ENCODE measurements at places on chromosomes 6 and 20.
A peak's percentile ranks its signal among the peaks of the same experiment; 100 is the strongest.

DNA sequence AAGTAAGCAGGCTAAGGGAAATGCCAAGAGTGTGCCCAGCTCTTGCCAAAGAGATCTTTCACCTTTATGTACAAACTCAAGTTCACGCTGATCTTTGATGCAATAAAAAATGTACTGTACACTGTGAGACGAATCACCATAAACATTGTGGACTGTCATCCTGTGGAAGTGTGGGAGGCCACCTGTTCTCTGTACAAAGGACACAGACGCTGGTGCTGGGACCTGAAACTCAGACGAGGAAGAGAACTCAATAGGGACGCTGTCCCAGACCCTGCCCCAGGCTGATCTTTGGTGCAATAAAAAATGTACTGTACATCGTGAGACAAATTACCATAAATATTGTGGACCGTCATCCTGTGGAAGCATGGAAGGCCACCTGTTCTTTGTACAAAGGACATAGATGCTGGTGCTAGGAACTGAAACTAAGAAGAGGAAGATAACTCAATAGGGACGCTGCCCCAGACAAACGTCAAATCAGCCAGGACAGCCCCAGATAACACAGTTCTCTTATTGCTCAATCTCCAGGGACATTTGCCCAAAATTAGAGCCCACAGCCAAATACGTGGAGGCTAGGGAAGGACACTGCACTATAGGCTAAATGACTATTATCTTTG lies 312.7 kb upstream of the SGK1 start:
- H3K4me1 ChIP-seq, result peaks cover 4% of the 10 kb centered on the region
- H3K27ac ChIP-seq, result no peak overlapping the region
- H3K36me3 ChIP-seq, result no peaks in the 10 kb centered on the region
- no peak overlapping the region for H3K4me3 ChIP-seq
- no peak for DNase-seq
- H3K27me3 ChIP-seq, result no peaks in the 10 kb centered on the region

GRCh38 chr6:148700741-148701311 lies 46.0 kb upstream of the UST start:
- no peaks in the 10 kb centered on the region for H3K36me3 ChIP-seq
- peak overlapping the region; percentile 45 for H3K27ac ChIP-seq
- H3K27me3 ChIP-seq, result no peaks in the 10 kb centered on the region
- DNase-seq, result peak; percentile 8

GRCh38 chr6:108767418-108768165 lies 80.6 kb upstream of the ARMC2 start:
- no peak overlapping the region for H3K4me3 ChIP-seq
- DNase-seq, result no peak
- H3K4me1 ChIP-seq, result no peaks in the 10 kb centered on the region
- H3K27ac ChIP-seq, result no peak overlapping the region
- no peaks in the 10 kb centered on the region for H3K36me3 ChIP-seq

GRCh38 chr6:134814076-134814695 lies 135.7 kb downstream of the ALDH8A1 start:
- H3K4me1 ChIP-seq, result peaks cover 24% of the 10 kb centered on the region
- no peaks in the 10 kb centered on the region for H3K36me3 ChIP-seq
- H3K4me3 ChIP-seq, result no peak overlapping the region
- H3K27ac ChIP-seq, result no peak overlapping the region
- no peak for DNase-seq

DNA sequence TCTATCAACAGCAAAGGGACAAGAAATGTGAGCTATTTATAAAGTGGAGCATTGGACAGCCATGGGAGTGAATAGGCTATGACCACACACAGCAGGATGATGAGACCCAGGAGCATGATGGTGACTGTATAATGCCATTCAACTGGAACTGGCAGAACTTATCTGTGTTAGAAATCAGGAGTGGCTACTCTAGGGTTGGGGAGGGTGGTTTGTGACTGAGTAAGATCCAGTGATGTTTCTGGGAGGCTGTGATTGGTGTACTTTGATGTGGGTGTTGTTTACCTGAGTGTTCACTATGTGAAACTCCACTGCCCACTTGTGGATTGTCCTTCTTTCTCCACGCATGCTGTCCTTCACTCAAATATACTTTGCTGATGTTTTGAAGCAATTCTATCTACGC lies 11.5 kb upstream of the HLA-B start:
- no peak overlapping the region for H3K4me3 ChIP-seq
- no peak for DNase-seq
- H3K36me3 ChIP-seq, result no peaks in the 10 kb centered on the region
- H3K27ac ChIP-seq, result no peak overlapping the region

DNA sequence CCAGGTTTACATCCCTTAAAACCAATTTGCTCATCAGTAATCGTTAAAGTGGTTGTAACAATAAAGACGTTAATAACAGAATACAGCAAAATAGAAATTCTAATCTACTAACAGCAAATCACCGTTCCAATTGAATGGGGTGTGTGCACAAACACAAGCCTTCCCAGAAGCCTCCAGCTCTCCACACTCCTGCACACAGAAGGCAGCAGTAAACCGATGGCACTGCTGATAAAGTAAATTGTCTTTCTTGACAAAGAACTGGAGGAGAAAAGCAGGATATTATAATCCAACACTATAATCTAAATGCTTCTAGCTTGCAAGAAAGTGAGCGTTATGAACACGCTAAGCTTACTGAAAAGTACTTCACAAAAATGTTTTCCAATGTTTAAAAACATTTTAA lies 7.0 kb downstream of the ZNF217 start:
- peaks cover 10% of the 10 kb centered on the region for H3K36me3 ChIP-seq
- H3K27me3 ChIP-seq, result no peaks in the 10 kb centered on the region
- no peak overlapping the region for H3K4me3 ChIP-seq
- peak overlapping the region; percentile 63 for H3K27ac ChIP-seq

GRCh38 chr6:12047792-12048432 lies 35.8 kb downstream of the HIVEP1 start:
- H3K4me3 ChIP-seq, result no peak overlapping the region
- H3K27me3 ChIP-seq, result no peaks in the 10 kb centered on the region
- H3K27ac ChIP-seq, result no peak overlapping the region
- no peak for DNase-seq

- H3K27me3 ChIP-seq, result no peaks in the 10 kb centered on the region
- H3K4me3 ChIP-seq, result no peak overlapping the region
- peak overlapping the region; percentile 40 for H3K27ac ChIP-seq
- no peaks in the 10 kb centered on the region for H3K36me3 ChIP-seq
- H3K4me1 ChIP-seq, result peaks cover 19% of the 10 kb centered on the region
These were observed 6.1 kb downstream of the GMPR start for GRCh38 chr6:16244446-16244845.

DNA sequence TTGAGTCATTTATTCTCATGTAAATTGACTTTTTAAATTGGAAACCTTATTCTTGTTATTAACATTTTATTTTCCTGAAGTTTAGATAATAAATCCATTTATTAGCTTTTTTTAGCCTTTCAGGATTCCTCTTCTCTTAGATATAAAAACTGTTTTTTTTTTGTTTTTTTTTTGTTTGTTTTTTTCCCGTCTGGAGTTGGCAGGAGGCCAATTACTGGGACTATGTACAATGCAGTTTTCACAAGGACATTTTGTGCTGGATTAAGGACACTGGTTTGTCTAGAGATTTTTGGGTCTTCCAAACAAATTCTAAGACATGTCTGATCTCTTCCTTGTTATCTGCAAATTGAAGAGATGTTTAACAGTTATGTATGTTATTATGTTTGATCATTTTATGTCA lies 1.3 kb downstream of the BTNL2 start:
- no peak overlapping the region for H3K27ac ChIP-seq
- H3K27me3 ChIP-seq, result no peaks in the 10 kb centered on the region
- H3K36me3 ChIP-seq, result no peaks in the 10 kb centered on the region
- H3K4me1 ChIP-seq, result no peaks in the 10 kb centered on the region
- DNase-seq, result no peak

DNA sequence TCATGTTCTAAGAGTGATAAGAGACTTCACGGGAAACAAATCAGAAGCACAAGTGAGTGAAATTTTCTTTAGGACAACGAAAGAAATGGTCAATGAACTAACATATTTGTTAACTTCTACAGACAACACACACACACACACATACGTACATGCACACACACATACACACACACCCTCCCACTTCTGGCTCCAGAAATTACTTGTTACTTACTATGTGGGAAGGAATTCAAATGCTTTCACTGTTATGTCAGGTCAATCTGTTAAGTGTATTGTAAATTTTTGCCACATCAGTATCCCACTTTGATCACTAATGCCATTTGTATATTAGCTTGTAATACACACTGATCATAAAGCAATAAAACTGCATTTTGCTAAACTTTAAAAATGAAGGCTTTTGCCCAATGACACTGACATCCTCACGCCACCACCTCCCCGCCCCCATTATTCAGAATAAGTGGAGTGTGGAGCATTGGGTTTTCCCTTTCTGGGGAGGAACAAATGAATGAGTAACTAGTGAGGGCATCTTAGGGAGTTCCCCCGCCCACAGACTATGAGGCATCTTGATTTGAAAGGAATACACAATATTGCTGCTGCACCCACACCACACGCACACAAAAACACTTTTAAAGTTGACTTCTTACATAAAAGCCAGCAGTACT lies 76.2 kb downstream of the ATXN1 start:
- H3K4me3 ChIP-seq, result no peak overlapping the region
- H3K27ac ChIP-seq, result peak overlapping the region; percentile 71
- peaks cover 19% of the 10 kb centered on the region for H3K4me1 ChIP-seq
- H3K36me3 ChIP-seq, result no peaks in the 10 kb centered on the region
- no peak for DNase-seq

DNA sequence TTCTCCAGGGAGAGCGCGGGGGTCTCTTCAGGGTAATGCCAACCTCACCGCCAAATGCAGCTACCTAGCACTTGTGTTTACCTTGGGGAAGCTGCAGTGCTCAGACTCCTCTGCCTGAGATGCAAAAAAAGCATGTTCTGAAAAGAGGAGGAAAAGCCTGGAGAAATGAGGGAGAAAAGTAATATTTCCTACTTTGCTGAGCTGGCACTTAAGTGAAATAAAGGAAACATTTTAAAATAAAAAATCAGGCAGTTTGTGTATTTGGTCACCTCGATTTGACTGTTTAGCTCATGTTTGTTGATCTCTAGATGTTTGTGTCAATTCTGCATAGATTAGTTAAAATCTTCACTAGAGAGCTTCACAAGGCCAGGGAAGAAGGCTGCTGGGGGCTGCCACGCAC lies 487.2 kb downstream of the QKI start:
- no peak for DNase-seq
- H3K4me1 ChIP-seq, result no peaks in the 10 kb centered on the region
- H3K4me3 ChIP-seq, result no peak overlapping the region
- no peak overlapping the region for H3K27ac ChIP-seq

DNA sequence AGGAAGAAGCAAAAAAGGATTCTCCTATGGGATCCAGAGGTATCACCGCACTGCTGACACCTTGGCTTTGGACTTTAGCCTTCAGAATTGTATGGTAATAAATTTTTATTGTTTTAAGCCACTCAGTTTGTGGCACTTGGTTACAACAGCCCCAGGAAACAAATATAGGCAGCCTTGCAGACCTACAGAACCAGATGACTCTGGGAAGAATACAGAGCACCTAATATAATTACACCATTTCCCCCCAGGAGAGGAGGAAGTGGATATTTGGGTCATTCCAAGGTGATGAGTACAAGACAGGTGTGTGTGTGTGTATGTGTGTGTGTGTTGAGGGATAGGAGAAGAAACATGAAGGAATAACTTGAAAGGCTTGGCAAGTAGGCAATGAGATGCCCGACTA lies 84.2 kb upstream of the ENPP5 start:
- H3K36me3 ChIP-seq, result no peaks in the 10 kb centered on the region
- no peaks in the 10 kb centered on the region for H3K27me3 ChIP-seq
- H3K27ac ChIP-seq, result no peak overlapping the region

- H3K27me3 ChIP-seq, result no peaks in the 10 kb centered on the region
- no peak for DNase-seq
- H3K4me3 ChIP-seq, result no peak overlapping the region
These were observed 17.1 kb upstream of the CALHM6 start for GRCh38 chr6:116444092-116444491.

DNA sequence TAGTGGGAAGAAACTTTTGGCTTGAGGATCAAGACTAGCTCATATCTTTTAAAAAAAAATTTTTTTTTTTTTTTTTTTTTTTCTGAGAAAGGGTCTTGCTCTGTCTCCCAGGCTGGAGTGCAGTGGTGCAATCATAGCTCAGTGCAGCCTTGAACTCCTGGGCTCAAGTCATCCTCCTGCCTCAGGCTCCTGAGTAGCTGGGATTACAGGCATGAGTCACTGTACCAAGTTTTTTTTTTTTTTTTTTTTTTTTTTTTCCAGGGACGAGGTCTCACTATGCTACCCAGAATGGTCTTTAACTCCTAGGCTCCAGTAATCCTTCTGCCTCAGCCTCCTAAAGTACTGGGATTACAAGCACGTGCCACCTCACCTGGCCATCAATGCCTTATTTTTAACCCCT lies 27.9 kb downstream of the GCLC start:
- no peak overlapping the region for H3K27ac ChIP-seq
- H3K36me3 ChIP-seq, result peaks cover 19% of the 10 kb centered on the region
- no peaks in the 10 kb centered on the region for H3K27me3 ChIP-seq
- H3K4me3 ChIP-seq, result no peak overlapping the region

DNA sequence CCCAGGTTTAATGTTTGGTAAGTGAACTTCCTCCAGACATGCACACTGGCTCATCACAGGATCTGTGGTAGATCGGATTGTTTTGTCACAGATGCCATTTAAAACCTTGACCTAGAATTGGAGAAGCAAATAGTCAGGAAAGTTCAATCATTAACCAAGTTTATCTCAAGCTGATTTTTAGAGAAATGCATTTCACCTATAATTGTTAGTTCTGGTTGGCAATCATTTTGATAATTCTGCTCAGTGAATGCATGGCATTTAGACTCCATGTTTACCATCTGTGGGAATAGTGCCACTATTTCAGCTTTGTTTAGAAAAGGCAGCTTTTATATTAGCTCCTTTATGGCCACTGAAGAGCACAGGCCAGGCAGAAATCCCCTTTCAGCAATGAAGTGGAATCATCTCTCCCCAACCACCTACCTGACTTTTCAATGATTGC lies 73.9 kb upstream of the IPCEF1 start:
- no peaks in the 10 kb centered on the region for H3K36me3 ChIP-seq
- DNase-seq, result no peak
- no peak overlapping the region for H3K27ac ChIP-seq
- H3K4me3 ChIP-seq, result no peak overlapping the region
- H3K27me3 ChIP-seq, result no peaks in the 10 kb centered on the region

DNA sequence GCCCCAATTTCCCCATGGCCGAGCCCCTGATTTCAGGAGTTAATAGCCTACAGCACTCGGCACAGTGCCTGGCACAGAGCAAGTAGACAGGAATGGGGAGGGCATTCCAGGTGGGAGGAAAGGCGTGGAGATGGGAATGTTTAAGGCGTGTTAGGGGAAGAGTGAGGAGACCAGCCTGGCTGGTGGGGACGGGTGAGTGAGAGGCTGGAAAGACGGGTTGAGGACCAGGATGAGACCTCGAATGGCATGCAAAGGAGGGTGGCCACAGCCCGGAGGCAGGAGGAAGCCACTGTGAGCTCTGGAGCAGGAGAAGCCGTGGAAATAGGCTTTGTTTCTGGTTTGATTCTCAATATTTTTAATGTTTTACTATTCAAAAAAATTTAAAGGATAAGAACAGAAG lies 49.5 kb downstream of the CEBPB start:
- no peaks in the 10 kb centered on the region for H3K36me3 ChIP-seq
- peaks cover 30% of the 10 kb centered on the region for H3K4me1 ChIP-seq
- H3K27ac ChIP-seq, result no peak overlapping the region

All from thyroid gland (tissue), 4 donors.